ENCODE measurements at places on chromosomes 3 and 15. TPM values are rescaled to one million over a fixed set of nuclear protein-coding genes. Genes with fewer than 3 reads are reported as not detected.

The CISH gene
- total RNA-seq, result 204 TPM

The CLDN1 gene
- 0.11 TPM for total RNA-seq

The RIOX2 gene
- 61.5 TPM for total RNA-seq

The DPPA2 gene
- not detected for total RNA-seq

The RYR3 gene
- not detected for total RNA-seq

The ITIH1 gene
- not detected for total RNA-seq

The EPHA3 gene
- total RNA-seq, result 0.11 TPM

The GP5 gene
- 1.4 TPM for total RNA-seq

The TRPM1 gene
- not detected for total RNA-seq

The STRIT1 gene
- total RNA-seq, result not detected

The PLSCR5 gene
- not detected for total RNA-seq

The IGDCC3 gene
- not detected for total RNA-seq

GRCh38 chr3:155743606-155744005 lies 1.3 kb downstream of the PLCH1 start:
- ATAC-seq, result no peak

- no peak for ATAC-seq
Measured at GRCh38 chr3:38460377-38461270, 6.9 kb downstream of the ACVR2B start.

DNA sequence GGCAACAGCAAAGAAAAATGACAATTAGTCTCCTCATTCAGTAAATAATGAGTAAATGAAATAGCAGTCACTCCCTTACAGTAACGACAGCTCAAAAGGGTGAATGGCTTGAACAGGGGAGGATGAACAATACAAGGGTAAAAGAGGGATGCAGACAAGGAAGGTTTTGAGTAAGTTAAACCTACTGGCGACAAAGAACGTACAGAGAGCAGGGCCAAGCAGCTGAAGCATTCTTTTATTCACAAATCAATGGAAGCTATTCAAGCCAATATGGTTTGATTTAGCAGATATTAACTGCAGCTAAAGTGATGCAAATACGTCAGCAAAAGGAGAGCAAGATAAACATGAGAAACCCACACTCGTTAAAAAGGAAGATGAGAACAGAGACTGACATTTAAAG lies 90.7 kb upstream of the ICE2 start:
- ATAC-seq, result peak; percentile 22

GRCh38 chr15:73897441-73898261 lies 24.3 kb downstream of the TBC1D21 start:
- peak; percentile 93 for ATAC-seq

- no peak for ATAC-seq
Measured at GRCh38 chr3:166510382-166510781, 673.2 kb upstream of the BCHE start.

- no peak for ATAC-seq
Measured at GRCh38 chr3:9198899-9199335, 50.5 kb downstream of the SRGAP3 start.

DNA sequence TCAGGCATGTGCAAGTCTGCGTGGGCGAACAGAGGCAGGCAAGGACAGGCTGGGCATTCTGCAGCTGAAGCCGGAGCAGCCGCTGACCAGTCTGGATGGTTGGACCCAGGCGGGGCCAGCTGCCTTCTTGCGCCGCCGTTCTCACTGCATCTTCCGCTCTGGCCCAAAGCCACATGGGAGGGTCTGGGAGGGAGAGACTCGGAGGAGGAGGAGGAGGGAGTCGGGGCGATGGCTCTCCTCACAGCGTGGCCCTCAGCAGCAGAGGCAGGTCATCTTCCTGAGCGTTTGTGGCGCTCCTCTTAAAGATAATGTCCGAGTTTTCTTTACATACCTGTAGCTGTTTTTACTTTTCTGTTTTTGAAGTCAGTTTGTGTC lies 5.9 kb downstream of the CLK3 start:
- no peak for ATAC-seq

- no peak for ATAC-seq
Measured at GRCh38 chr15:52238149-52238548, 47.0 kb upstream of the GNB5 start.

- ATAC-seq, result no peak
Measured at GRCh38 chr15:40693904-40694687, 878 bp upstream of the RAD51 start.

- peak; percentile 52 for ATAC-seq
Measured at GRCh38 chr3:71358243-71358642, 225.3 kb downstream of the FOXP1 start.

- ATAC-seq, result no peak
Measured at GRCh38 chr15:40984964-40985363, 31.7 kb downstream of the CHAC1 start.

GRCh38 chr3:177711637-177712036 lies 514.4 kb upstream of the TBL1XR1 start:
- ATAC-seq, result no peak

- no peak for ATAC-seq
Measured at GRCh38 chr15:79481793-79482192, 49.7 kb downstream of the MINAR1 start.

DNA sequence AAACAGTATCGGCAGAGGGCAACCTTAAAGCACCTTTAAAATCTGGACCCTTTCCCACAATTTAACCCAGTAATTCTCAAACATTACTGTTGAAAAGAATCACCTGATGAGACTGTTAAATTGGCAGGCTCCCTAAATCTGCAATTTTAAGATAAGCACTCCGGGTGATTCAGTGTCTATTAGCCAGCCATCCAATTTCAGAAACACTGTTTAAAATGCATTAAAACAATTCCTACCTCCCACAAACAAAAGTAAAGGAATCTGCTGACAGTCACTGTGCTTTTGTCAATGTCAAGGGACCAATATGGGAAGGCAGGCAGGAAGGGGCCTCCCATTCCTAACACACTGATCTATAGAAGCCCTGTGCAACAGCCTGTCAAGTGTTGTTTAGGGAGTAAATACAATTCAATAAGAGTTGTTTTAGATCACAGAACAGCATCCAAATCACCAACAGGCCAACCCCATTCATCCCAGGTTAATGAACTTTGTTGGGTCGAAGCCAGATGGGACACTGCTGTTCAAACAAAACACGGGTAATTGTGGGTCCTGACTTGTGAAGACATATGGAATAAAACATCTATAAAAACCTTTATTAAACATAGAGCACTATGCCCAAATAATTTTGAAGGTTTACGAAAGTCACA lies 21.4 kb downstream of the SIAH2 start:
- no peak for ATAC-seq

- no peak for ATAC-seq
Measured at GRCh38 chr3:169869484-169870220, at the start of gene LRRC31. LRRC31 (minus strand) TSS chr3:169869935; CDS start chr3:169869807, 128 bp downstream.

- ATAC-seq, result no peak
Measured at GRCh38 chr3:165056510-165056909, 21.8 kb downstream of the SI start.

DNA sequence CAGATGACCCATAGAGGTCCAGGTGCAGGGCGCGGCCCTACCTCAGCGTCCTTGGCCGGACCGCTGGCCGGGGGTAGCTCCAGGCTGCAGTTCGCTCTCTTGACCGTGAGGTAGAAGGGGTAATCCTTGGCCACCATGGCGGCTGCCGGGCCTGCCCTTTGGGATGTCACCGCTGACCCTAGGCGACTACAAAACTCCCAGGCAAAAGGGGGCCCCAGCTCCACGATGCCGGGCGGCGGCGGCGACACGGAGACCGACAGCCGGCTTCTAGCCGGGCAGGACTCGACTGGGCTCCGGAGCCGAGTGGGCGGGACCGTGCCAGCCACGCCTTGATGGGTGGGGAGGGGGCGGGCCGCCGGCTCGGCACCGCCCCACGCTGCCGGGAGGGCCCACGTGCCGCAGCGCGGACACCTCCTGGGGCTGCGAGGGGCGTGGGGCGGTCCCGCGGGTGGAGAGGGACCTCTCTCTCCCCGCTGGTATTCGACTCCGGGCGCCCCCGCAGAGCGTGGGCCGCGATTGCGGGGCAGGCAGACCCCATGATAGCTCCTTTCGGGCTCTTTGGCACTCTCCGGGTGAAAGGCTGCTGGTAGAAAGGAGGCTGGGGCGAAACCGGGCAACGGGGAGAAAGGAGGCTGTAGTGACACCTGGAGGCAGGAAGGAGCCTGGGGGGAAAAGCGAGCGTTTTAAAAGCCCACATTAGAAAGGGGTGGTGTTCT lies at the start of gene ARHGEF3:
TSS of gene ARHGEF3 (minus strand) at position 288 of the 716 bp plus-strand sequence. CDS start at position 137, 151 bp downstream.
- peak; percentile 82 for ATAC-seq

GRCh38 chr15:62791694-62792093 lies 250.9 kb upstream of the TPM1 start:
- no peak for ATAC-seq

DNA sequence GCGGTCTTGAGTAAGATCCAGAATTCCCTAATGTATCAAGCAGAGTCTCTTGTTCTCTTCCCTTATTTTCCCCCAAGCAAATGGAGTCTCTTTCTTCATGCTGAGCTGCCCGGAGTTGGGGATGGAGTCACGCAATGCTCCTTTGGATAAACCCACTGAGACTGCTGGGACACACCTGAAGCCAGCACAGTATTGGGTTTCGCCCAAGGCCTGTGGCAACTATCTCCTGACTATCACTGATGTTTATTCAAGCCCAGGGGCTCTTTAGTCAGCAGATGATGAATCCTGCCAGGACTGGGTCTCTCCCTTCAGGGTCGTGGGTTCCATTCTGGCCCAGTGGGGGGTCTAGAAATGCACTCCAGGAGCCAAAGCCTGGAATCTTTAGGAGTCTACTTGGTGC lies 11.3 kb downstream of the USF3 start:
- no peak for ATAC-seq

DNA sequence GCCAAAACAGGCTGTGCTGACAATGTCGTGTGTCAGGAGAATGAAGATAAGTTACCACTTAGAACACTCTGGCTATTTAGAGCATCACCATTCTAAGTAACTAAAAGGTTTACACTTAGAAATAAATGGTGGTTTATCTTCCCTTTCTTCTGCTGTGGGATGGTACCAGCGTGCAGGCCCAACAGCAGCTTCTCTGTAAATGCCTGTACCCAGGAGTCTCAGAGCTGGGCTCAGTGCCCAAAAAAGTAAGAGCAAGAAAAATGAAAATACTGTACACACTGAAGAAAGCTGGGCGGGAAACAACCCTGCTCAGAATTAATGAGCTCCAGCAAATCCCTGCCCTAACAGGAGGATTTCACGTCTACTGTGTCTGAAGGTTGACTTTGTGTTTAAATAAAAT lies 206.5 kb downstream of the MFSD1 start:
- no peak for ATAC-seq

- ATAC-seq, result no peak
Measured at GRCh38 chr3:120469882-120470301, 19.1 kb upstream of the FSTL1 start.

All from activated T-helper 17 cell treated with anti-CD3 and anti-CD28 coated beads, Interleukin-2, amount 50 U/mL, for 72 hours (primary cell).